T-helper 2 cell (primary cell): ENCODE measurements at places on chromosomes 11 and 22.

DNA sequence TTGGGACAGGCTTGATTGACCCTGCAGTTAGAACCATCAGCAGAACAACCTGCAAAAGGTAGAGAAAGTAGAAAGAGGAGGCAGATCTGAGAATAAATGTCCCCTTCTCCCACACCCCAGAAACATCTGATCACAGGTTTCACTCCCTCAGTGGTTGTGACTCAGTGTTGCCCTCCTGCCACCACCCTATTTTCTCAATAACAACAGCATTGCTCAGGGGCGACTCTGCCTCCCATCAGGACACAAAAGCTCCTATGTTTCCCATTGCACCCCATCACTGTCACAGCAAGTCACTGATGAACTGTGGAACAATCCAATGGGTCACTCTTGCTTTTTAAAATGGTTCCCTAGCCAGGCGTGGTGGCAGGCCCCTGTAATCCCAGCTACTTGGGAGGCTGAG is 110.2 kb downstream of the RASSF10 start:
- no peak for DNase-seq

- no peak for DNase-seq
Observed at GRCh38 chr11:76257074-76257719, 50.9 kb upstream of the WNT11 start.

DNA sequence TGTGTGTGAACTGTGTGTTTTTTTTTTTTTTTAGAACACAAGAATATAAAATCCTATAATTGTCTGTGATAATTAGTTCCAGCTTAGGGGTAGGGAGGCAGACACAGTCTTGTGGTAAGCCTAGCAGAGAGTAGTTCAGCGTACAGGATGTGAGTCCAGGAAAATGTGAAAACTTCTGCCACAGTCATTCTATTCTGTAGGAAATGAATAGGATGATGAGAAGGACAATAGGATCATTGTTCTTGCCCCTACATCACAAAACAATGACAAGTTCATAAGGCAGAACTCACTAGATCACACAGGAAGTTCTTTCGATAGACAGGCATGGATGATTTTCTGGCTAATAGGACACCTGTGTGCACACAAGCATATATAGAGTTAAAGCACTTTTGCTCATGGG is 132.2 kb downstream of the NAV2 start:
- DNase-seq, result no peak

DNA sequence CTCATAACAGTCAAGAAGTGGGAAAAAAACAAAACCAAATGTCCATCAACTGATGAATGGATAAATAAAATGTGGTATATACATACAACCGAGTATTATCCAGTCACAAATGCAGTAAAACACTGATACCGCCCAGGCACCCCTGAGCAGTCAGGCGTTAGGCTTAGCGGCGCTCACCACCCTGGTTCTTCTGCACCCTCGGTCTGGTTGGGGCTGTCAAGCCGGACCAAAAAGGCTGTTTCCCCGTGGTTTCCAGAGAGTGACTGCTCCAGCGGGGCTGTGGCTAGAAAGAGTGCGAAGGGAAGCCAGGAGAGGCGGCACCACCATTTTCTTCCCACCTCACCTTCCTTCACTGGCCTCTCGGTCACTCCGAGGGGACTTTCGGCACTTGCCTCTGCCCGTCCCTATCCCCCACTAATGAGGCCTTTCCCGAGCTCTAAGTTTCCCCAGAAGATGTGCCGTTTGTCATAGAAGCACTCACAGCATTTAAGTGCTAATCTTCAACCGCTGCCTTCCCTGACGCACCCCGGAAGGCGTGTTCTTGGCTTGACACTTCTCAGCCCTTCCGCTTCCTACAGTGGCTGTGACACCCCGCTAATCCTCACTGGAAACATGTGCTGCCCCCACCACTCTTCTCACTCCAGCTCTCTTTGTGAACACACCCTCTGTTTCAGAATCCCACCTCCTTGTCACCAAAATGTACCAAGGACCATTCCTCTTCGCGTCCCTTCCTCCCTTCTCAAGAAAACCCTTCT is 42.4 kb downstream of the FCHSD2 start:
- no peak for DNase-seq

GRCh38 chr11:12110201-12110713 is at the start of gene MICAL2:
MICAL2 (plus strand) TSS chr11:12110590; CDS start chr11:12162156, 51,566 bp downstream.
- peak; percentile 74 for DNase-seq

GRCh38 chr22:19986410-19987341 is 29.9 kb downstream of the ARVCF start:
- peak; percentile 46 for DNase-seq

DNA sequence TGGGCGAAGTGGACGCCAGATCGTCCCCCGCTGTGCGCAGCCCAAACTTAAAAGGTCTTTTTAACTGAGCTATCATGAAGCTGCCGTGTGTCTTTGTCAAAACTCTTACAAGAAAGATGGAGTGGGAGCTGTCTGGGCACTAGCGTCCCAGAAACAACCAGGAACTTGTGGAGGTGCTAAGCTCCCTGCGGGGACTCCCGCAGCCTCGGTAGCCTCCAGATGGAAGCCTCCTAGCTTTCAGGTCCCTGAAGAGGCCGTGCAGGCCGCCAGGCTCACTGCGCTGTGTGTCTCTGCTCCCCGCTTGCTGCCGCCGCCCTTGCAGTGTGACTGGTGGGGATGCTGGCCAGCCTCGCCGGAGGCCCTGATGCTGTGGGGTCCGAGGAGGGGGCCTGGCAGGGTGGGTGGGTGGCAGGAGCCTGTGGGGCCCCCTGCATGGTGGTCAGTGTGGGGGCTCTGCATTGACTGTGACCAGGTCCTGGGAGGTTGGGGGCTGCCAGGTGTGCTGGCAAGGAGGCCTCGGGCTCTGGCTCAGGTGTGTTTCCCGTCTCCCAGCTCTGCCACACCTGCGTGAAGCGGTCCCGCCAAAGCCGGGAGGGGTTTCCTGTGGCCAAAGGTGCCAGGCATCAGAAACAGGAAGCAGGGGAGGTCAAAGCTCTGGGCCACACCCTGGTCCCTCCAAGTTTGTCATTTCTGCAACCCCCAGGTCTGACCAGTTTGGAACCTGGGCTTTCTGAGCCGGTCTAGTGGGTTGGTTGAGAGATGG is 1.2 kb downstream of the TRABD start:
- peak; percentile 41 for DNase-seq

- no peak for DNase-seq
Observed at GRCh38 chr11:75184757-75185425, 34.0 kb downstream of the SLCO2B1 start.

GRCh38 chr11:12938590-12939247 is 70.4 kb upstream of the RASSF10 start:
- no peak for DNase-seq

GRCh38 chr11:21630934-21631478 is 561.9 kb upstream of the ANO5 start:
- no peak for DNase-seq

DNA sequence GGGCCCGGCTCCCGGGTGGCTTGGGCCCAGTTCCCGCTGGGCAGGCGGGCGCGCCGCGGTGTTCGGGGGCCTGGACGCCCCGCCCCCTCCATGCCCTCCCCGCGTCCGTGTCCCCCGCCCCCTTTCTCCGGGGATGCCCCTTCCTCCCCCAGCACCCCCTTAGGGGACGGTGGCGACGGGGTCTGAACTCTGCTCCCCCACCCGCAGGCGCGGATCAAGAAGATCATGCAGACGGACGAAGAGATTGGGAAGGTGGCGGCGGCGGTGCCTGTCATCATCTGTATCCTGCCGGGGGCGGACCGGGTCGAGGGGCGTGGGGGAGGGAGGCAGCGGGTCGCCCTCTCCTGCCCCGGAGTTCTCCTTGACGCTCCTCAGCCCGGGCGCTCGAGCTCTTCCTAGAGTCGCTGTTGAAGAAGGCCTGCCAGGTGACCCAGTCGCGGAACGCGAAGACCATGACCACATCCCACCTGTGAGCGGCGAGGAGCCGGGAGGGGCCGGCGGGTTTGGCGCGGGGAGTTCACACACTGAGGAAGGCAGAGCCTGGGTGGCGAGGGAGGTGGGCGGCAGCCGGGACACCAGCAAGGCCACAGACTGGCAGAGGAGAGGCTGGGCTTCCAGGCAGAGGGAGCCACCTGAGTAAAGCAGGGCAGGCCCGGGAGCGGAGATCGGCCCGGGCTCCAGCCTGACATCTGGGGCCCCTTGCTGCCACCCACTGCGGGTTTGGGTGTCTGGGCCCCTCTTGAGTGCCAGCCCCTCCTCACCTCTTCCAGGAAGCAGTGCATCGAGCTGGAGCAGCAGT is 546 bp downstream of the DRAP1 start:
- DNase-seq, result peak; percentile 38

- no peak for DNase-seq
Observed at GRCh38 chr11:125175896-125176575, 11.5 kb downstream of the PKNOX2 start.

DNA sequence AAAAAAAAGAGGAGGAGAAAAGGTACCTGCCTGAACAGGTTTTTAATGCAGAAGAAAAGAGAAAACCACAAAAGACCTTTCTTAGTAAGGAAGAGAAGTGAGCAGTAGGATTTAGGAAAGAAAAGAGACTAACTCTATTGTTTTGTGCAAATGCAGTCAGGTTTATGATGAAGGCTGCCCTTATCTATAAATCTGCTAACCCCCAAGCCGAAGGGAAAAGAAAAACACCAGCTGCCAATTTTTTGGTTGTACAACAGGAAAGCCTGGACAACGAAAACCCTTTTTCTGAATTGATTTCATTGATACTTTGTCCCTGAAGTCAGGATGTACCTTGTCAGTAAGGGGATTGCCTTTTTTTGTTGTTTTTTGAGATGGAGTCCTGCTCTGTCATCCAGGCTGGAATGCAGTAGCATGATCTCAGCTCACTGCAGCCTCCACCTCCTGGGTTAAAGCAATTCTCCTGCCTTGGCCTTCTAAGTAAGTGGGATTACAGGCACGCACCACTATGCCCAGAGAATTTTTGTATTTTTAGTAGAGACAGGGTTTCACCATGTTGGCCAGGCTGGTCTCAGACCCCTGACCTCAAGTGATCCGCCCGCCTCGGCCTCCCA is 21.2 kb downstream of the POLD4 start:
- DNase-seq, result no peak

GRCh38 chr11:67261640-67261945 is 4.7 kb upstream of the GRK2 start:
- no peak for DNase-seq

GRCh38 chr11:65194564-65194963 is 12.8 kb downstream of the CAPN1 start:
- no peak for DNase-seq

DNA sequence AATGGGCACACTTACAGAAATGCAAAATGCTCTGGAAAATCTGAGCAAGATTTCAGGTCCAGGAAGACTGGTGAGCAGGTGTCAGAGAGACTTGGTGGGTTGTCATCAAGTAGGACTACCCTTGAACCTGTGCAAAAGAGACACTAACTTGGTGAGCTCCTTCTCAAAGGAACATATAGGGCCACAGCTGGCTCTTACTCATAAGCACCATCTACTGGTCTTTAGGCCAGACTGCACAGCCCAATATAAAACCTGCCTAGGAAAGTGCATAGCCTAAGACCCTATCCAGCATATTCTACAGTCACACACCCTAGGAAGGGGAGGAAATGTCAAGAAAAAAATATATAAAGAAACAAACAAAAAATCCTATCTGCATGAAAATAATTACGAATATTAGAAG is 18.2 kb upstream of the OR10W1 start:
- no peak for DNase-seq

GRCh38 chr11:120425527-120425926 is 86.0 kb upstream of the GRIK4 start:
- DNase-seq, result no peak

DNA sequence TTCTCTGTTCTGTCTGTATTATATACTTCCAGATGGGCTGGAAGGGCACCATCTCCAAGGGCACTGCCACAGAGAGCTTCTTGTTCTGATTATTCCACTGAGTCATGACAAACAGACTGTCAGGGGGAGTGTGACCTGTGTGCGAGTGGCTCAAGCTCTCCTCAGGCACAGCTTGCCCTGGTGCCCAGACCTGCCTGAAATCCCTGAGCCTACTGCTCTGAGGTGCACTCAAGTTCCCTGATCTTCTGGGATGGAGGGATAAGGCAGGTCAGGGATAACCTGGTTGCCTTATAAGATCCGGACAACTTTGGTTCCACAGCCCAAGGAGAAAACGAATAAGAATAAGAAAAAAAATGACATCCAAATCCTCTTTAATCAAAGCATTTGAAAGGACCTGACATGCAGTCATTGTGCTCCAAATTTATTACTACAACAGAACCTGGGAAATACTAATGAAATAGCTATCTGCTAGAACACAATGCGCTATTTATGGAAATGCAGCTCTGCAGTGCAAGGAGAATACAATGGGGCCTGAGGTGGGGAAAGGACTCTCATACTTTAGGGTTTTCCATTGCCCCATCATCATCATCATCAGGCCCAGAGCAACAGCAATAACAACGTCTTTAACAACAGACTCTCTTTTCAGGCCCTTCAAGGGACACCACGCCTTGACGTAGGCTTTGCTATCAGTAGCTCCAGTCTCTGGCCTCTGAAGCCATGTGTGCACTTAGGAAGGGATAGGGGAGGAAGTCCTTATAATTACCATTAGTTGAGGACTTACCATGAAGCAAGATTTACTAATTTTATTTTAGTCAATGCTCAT is 217.1 kb upstream of the KIRREL3 start:
- no peak for DNase-seq

DNA sequence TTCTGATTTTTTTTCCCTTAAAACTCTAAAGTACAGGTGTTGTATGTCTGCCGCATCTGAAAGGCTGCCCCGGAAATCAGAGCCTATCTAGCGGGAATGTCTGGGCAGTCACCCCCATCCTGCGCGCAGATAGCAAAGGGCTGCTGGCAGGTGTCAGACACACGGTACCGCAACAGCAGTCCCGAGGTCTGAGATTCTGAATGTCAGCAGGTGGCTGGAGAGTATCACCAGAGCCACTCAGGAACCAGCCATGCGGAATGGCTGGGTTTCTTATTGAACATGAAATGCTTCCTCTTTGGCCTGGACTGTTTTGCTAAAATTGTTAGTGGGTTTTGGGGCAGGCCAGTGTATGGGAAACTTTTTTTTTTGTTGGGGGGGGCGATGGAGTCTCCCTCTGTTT is 53.3 kb downstream of the CERK start:
- DNase-seq, result peak; percentile 8
